ENCODE measurements at places on chromosomes 12 and 14.
A peak's percentile ranks its signal among the peaks of the same experiment; 100 is the strongest.

- no peak for DNase-seq
These were observed 25.3 kb downstream of the FOXA1 start for GRCh38 chr14:37569729-37570128.

DNA sequence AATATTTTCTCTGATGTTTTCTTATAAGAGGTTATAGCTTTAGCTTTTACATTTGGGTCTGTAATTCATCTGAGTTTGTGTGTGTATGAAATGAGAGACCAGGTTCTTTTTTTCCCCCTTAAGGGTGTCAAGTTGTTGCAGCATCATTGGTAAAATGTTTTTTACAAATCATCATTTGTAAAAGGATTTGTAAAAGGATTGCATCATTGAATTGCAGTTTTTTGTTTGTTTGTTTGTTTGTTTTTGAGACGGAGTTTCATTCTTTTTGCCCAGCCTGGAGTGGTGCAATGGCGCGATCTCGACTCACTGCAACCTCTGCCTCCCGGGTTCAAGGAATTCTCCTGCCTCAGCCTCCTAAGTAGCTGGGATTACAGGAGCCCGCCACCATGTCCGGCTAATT lies 31.1 kb downstream of the MAPKAPK5 start:
- no peak for DNase-seq

GRCh38 chr12:52942901-52943181 lies 6.1 kb upstream of the KRT18 start:
- DNase-seq, result no peak

DNA sequence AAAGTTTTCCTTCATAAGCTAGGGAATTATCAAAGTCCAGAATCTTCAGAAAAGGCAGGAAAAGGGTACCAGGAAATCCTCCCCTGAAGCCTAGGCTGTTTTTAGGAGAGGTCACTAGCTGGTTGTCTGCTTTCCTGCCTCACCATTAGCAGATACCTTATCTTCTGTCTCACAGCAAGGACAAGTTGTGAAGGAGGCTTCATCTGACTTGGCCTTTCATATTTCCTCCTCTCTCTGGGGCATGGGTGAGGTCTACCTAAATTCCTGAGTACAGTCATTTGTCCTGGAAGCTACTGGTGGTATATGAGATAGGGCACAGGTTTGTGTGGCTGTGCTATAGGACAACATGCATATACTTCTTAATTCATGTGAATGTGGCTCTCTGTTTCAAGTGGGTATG lies 2.3 kb downstream of the FOXJ2 start:
- DNase-seq, result no peak

DNA sequence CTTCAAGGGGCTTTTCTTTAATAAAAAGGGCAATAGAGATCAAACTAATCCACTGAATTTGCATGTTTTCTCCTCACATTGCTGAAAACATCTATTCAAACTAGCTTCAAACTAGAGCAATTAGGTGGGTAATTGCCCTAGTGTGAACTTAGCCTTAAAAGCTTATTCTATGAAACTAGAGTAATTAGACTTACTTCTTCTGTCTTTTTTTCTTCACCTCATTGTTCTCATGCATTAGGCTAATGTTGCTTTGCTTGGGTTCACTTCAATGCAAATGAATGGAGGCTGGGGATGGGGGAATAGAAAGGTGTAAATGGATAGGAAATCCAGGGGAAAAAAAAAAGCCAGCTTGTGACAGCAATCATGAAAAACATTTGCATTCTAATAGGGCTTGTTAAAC lies 414.8 kb upstream of the LMO3 start:
- DNase-seq, result peak; percentile 23

DNA sequence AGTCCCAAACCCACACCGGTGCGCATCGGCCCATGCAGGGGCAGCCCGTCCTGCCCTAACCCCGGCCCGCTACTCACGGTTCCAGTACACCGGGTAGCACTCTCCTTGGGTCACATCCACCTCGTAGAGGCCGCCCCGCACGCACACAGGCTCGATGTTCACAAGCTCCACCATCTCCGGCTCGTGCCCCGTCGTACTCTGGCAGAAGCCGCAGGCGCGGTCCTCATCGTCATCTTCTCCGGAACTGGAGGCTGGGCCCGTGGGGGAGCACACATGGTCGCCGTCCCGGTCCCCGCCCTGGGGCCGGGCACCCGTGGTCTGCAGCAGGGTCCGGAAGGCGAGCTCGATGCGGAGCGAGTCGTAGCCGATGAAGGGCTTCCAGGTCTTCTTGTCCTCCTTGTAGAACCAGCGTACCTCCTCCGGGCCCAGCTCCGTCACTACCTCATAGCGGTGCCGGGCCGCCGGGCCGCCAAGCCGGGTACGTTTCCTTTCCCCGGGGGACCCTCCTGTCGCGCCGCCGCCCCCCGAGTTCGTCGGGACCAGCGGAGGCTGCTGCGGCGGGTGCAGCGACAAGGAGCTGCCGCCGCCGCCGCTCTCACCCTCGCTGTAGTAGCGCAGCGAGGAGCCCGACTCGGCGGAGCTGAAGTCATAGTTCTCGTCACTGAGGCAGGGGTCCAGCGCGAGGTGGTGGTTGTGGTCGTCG lies 788 bp downstream of the DDHD1 start:
- DNase-seq, result peak; percentile 45

Measured in iPS-NIHi11 (cell line).